NB4 (cell line): ENCODE measurements at places on chromosomes 5 and 9.

DNA sequence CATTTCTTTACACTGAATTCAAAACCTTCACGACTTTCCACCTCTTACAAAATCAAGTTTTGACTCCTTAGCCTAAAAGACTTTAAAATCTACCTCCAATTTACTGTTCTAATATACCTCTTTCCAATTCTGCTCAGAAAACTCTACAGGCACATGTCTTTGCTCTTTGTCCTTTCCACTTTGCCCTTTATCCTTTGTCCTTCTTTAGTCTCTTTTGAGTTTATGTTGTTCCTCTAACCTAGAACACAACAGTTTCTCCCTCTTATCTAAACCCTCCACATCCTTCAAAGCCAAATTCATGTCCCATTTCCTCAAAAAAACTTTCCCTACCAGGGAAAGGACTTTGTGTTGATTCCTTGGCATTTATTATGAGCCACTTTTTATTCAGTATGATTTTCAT, 1.4 kb downstream of the CDKL3 start:
- DNase-seq: no peak

GRCh38 chr5:67176936-67177335, 19.7 kb downstream of the CD180 start:
- DNase-seq: peak; percentile 37

DNA sequence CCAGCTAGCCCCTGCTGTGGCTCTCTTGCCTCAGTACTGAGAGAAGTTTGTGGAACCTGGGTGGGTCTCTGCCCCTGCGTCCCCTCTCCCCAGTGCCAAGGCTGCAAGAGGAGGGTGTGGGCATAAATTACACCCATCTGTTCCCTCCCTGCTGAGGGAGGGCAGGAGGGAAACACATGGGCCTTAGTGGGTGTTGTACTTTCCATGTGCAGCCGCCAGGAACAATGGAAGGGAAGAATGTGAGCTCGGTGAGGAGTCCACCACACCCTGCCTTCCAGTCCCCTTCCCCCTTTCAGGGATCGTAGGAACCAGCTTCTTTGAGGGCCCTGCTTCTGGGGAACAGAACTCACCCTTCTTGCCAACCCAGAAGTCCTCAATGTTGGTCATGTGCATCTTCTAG, 138.2 kb upstream of the KLF4 start:
- no peak for DNase-seq

DNA sequence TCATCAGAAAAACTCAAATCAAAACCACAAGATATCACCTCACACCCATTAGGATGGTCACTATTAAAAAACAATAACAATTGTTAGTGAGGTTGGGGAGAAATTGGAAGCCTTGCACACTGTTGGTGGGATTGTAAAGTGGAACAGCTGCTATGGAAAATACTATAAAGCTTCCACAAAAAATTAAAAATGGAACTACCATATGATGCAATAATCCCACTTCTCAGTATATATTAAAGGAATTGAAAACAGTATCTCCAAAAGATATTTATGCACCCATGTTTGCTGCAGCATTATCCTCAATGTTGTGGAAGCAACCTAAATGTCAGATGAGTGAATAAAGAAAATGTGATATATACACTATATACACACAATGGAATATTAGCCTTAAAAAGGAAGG, 14.5 kb upstream of the ADRA1B start:
- no peak for DNase-seq

GRCh38 chr9:127574072-127574993, 37.7 kb upstream of the STXBP1 start:
- peak; percentile 59 for DNase-seq

DNA sequence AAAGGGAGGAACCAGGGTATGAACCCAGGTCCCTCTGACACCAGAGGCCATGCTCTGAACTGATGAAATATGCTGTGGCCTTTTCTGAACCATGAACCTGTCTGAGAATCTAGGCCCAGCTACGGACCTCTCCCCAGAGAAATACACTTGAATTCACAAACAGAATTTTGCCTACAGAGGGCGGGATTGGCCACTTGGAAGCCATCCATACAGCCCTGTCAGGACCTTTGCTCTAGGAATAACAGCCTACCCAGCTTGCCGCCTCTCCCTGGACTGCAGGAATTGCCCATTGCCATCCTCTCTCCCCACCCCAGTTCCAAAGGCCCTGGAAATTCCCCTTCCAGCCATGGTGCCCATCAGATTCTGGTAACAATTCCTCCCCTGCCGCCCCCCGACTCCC, 26.6 kb downstream of the MORN5 start:
- peak; percentile 15 for DNase-seq

DNA sequence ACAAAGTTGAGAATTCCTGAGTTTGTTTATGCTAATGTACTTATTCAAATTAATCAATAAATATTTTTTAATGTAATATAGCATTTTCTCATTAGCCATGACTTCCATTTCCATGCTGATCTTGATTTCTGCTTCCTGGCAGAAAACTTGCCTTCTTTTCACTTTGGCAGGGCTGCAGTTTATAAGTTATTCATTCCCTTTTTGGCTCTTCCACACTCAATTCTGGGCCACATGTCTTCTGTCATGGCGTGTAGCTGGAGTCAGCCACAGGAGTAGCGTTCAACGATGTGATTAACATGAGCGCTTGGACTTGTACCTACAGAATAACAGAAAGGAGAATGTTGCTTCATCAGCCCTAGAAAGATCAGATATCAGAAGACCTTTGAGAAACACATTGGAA, 172.9 kb downstream of the CFAP90 start:
- no peak for DNase-seq

DNA sequence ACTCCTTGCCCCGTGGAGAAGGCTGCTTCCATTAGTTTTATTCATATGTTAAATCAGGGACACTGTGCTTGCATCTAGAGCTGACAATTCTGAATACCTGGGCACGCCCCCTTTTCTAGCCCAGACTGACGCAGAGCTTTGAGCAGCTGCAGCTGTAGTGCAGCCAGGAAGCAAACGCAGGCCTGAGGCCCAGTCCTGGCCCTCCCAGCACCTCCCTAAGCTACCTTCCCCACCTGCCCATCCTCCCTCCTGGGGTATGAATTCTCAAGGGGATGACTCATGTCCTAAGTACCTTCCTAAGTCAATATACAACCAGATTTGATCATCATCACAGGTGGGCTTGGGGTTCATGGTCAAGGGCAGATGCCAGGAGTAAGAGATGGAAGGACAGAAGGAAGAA, 3.5 kb downstream of the PHF19 start:
- no peak for DNase-seq

GRCh38 chr5:77770293-77771005, 5.7 kb downstream of the TBCA start:
- no peak for DNase-seq

GRCh38 chr9:79184831-79185230, 386.9 kb upstream of the TLE4 start:
- DNase-seq: no peak

DNA sequence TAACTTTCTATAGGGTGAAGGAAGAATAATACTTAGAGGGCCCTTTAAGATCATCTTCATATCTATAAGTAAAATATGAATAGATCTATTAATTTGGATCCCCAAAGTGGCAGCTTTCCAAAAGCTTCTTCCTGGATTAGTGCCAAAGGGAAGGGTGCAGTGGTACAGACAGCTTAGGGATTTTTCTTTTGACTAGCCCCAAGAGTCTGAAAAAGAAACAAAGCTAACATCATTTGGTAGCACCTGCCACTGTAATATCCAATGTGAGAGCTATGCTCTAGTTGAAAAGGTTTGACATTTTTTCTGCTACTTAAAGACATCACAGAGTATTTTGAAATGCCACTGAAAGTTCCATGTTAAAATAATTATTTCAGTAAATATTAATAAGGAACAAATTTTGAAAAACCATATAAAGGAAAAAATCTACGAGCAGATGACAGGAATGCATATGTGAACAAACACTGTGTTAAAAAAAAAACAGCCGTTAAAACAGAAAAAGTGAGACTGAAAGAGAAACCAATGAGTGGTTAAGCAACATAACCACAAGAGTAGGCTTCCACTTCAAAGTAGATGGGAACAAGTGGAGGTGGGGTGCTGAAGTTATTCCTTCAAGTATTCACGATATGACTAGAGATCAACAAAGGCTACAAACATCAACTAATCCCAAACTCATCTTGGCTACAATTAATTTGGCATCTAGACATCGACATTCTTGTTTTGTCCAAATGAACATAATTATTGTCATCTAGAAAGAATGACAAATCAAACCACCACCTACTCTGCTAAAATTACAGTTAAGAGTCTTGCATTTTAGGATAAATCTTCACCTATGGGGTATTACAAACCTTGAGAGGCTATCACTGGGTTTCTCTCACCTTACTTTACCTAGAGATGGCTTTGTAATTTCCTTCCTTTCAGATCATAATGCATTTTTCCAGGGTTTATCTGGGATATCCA, 137.5 kb downstream of the CPLANE1 start:
- peak; percentile 80 for DNase-seq

- DNase-seq: no peak
Measured at GRCh38 chr5:51047369-51047768, 335.9 kb upstream of the ISL1 start.

- no peak for DNase-seq
Measured at GRCh38 chr5:36285837-36286615, 15.7 kb downstream of the RANBP3L start.

- DNase-seq: no peak
Measured at GRCh38 chr5:27308153-27308552, 269.8 kb upstream of the CDH9 start.

GRCh38 chr5:32475334-32476097, 31.0 kb upstream of the ZFR start:
- DNase-seq: no peak

DNA sequence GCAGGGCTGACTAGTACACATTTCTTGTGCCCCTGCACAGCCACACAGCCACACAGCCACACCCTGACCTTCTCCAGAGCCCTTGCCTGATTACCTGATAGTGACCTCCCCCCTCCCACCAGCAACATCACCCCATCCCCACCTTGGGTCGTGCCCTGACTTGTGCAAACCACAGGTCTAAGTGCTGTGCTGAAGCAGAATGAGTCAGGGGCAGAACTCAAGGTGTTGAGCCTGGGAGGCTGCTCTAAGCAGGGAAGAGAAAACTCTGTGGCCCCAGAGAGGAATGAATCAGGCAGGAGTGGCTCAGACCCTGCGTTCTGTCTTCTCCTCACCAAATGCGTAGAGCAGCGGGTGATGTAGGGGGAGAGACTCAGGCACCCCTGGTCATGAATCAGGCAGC, 24.3 kb upstream of the FAT2 start:
- DNase-seq: no peak

GRCh38 chr5:142032747-142033631, 20.2 kb upstream of the GNPDA1 start:
- DNase-seq: no peak

GRCh38 chr5:61465496-61465895, 133.4 kb downstream of the ZSWIM6 start:
- no peak for DNase-seq

DNA sequence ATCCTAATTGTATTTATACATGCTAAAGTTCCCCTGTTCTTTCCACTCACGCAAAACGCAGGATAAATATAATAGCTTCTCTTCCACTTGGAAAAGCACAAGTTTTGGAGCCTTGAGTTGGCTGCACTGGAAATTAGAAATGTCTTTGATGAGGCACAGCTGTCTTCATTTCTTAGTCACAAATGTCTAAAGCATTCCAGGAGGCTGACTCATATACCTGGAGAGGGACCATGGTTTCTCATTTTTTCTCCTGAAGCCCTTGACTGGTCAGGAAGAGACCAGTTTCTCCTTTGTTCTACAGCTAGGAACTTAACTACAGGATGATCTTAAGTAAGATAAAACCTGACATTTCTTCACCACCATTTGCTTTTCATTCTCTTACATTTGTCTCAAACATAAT, 16.2 kb downstream of the MTX3 start:
- DNase-seq: no peak

GRCh38 chr9:12954441-12954840, 179.6 kb downstream of the LURAP1L start:
- no peak for DNase-seq

- no peak for DNase-seq
Measured at GRCh38 chr5:145574889-145575573, 260.1 kb downstream of the PRELID2 start.

DNA sequence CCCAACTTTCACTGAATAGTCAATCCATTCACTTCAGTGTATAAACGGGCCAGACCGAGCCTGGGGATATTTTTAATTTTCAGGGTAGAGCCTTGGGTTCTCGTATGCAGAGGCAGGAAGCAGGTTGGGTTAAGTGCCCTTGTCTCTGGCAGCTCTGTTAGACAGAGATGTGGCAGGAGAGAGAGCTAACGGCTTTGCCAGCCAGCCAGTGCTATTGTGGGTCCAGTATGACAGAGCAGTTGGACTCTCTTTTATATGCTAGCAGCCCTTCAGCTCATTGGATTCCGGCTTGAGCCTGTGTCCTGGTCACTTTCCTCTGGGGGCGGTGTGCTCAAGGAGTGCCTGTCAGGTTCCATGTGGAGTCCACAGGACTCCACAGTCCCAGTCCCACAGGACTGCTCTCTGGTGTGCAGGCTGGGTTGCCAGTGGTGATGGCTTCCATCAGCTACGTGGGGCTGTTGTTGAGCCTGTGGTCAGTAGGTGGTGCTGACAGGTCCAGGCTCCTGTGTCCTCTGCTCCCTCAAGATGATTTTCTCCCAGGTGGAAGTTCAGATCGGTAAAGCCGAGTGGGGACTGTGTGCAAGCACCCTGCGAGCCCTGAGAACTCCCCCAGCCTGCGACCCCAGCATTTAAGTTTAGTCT, 14.3 kb downstream of the CLTA start:
- no peak for DNase-seq
